ENCODE measurements at places on chromosomes 5 and 9. TPM values are rescaled to one million over a fixed set of nuclear protein-coding genes. Genes with fewer than 3 reads are reported as not detected.

Gene BRD3OS
- total RNA-seq = 16.5 TPM

Gene TRIM14
- 11.7 TPM for total RNA-seq

DNA sequence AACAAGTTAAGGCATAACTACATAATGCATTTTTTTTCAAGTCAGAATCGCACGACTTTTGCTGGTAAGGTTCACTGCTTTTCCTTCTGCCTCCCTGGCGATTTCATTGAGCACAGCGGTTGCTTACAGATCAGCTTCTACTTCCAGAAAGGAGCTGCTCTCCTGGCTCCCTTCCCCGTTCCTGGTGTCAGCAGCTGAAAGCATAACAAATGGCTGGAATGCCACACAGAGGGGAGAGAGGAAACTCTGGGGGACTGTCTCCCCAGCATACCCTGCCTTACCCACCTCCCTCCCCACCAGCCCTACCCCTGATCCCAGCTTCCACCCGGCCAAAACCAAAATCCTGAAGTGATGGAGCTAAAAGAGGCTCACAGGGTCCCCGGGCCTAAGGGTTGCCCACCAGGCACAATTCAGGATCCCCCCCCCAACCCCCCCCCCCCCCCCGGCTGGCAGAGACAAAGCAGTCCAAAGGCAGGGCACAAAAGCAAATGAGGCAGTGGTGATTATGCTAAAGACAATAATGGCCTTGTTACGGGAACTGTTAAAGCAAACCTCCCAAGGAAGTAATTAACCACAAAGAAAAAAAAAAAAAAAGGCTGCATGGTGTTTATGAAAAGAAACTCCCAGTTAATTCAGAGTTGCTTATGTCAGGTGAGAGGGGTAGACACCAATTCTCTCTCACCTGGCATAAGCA, 126.1 kb upstream of the WWC1 start:
- no peak for DNase-seq

DNA sequence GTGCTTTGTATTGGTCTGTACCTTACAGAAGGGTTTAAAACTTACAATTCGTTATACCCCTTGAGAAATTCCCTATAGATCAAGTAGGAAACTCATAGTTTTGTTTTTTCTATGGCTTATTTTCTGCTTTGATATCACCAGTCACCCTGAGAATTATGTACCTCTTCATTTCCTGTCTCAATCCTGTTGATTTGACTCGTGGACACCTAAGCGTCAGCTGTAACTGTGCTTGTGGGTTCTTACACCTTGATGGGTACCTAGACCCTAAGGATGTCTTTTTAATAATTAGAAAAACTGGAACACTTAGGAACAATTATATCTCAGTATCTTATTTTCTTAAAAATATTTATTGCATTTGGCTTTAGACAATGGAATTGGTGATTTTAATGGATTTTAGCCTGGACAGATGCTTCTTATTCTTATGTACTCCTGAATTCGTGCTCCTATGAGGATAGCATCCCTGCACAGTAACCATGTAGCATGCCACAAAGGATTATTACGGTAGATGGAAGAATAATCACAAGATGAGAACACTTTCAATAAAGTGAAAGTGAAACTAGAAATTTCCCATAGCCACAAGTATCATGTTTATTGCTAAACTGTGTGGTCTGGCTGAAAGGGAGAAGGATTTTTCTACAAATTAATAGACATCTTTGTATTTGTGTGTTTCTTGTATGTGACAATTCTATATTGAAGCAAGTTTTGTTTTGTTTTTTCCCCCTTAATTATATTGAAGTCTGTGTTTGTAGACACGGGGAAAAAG, 1920.3 kb upstream of the WWC1 start:
- DNase-seq = no peak

DNA sequence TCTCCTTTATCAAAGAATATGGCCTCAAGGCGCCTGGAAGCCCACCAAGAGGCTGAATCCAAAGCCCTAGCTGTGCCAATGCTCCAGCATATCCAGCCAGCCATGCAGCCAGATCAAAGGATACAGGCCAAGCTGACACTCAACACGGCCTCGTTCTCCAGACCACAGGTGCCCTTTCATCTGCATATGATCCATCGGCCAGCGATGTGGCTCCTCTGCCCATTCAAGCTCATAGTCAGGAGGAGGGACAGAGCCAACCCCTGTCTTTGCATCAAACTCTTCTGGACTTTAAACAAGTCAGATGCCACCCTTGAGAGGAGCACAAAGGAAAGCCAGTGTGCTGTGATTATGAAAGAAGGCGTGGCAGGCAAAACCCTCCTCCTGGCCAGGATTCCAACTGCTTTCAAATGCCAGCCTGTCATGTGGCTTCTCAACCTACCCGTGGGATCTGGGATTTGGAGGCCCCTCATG, 42.5 kb downstream of the ADAM19 start:
- no peak for DNase-seq

DNA sequence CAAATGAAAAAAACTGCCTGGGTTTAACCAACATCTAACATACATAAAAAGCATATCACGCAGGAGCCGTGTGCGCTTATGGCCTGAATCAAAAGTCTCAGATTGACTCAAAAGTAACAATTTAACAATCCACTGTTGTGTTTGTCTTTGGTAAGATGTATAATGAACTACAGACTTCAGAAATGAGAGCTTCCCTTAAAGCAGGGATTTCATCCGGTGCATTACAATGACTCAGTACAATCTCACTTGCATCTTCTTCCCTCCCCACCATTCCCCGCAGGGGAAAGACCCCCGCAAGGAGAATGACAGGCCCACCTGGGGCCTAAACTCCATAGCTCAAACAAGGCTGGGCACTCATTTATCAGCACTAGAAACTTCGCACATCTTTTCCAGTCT, 1.4 kb downstream of the ZFR start:
- no peak for DNase-seq

Gene PCDHGA4
- 4.5 TPM for total RNA-seq

Gene BHMT2
- 20.8 TPM for total RNA-seq

Gene FAM200C
- 5.7 TPM for total RNA-seq

GRCh38 chr5:42005561-42006153, 80.6 kb downstream of the FBXO4 start:
- DNase-seq = no peak

- DNase-seq = no peak
These were observed 100.8 kb upstream of the TLE4 start for GRCh38 chr9:79470954-79471353.

DNA sequence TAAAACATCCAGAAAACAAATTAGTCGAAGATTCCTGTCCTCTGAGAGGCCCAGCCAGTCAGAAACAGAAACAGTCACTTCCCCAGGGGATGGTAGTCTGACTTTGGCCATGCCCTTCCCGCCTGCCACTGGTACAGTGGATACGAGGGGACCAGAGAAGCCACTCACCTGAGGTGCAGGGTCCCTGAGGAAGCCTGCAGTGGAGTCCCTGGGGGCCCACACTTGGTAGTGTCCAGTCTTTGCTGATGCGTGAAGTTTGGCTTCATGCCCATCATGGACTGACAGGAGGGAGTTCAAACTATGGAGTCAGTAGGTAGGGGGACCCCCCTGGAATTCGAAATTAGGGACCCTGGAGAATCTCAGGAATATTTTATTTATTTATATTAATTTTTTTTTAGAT, 147.5 kb downstream of the DAB2IP start:
- DNase-seq = no peak

Gene STPG3
- not detected for total RNA-seq

Gene CDKN2B
- total RNA-seq = 84.7 TPM

DNA sequence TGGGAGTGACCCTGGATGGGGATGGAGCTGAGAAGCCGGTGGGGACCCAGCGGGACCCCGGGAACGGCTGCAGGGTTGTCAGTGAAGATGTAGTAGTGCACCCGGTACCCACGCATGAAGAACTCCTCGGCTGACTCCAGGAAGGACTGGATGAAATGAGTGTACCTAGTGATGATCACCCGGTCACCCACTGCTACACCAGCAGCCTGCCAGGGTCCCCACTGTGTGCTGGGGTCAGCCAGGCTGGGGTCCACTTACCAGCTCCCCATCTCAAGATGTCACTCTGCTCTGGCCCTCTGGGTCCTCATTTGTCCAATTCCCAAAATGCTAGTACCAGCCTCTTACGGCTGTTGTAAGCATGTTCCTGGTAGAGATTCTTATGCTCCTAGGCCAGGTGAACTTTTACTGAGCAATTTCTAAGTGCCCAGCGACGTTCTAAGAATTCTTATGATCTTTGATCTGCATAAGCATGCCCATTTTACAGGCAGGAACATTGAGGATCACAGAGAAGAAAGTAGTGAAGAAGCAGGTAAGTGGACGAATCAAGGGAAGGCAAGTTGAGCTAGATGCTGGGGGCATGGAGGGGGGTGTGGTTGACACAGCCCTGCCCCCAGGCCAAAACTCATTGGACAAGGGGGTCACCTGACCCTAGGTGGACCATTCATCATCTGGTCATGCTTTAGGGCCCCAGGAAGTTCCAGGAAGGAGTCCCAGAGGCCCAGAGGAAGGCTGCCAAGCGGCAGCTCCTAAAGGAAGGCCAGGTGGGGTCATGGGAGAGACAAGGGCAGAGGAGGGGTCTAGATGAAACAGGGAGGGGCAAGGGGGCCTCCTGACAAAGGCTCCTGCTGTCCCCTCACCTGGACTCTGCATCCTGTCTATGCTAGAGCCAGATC, 9.4 kb downstream of the GBGT1 start:
- no peak for DNase-seq

DNA sequence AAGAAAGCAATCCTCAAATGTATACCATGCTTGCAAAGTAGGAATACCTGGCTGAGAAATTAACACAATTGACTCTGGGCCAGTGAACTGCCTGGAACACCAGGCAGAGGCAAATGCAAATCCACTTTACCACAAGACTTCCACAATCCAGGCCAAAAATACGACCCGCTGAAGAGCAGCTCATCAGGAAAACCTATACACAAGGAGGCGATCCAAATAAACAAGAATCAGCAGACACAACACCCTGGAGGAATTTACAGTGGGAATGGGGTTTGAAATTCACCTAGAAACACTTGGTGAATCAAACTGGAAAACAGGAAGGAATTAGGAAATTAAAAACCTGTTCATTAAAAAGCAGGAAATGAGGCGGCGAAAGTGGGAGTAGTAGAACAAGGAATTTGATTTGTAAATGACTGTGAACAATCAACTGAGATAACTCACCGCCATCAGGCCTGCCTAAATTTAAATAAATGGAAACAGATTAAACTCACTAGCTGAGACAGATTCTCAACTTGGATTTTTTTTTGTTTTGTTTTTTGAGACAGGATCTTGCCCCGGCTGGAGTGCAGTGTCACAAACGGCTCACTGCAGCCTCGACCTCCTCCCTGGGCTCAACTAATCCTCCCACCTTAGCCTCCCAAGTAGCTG, 15.9 kb downstream of the CMBL start:
- DNase-seq = no peak

Gene RANBP17
- 0.93 TPM for total RNA-seq

Gene SARDH
- 6.9 TPM for total RNA-seq

DNA sequence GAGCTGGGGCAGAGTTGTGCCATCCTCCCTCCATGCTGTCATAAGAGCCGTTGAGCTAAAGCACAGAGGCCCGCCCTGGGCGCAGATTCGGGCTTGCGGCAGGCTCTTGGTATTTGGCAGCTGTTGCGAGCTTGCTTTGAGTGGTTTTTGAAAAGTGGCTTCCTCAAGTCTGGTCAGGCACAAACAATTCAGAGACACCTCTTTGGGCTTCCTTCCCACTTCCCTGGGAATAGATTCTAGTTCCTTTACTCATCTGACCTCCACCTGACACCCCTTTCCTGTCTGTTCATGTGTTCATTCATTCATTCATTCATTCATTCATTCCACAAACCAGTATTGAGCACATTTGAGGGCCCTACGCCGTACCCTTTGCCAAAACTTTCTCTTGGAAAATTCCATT, 27.4 kb downstream of the NCS1 start:
- DNase-seq = no peak

Gene DDX46
- total RNA-seq = 47.9 TPM

GRCh38 chr5:103851091-103851490, 288.5 kb upstream of the NUDT12 start:
- DNase-seq = no peak

Gene BTNL8
- total RNA-seq = 1.3 TPM

- DNase-seq = no peak
These were observed 38.3 kb downstream of the CEMIP2 start for GRCh38 chr9:71729816-71730526.

Gene EQTN
- total RNA-seq = 0.95 TPM

Gene SPINK13
- total RNA-seq = not detected

Gene FBXL7
- 18.5 TPM for total RNA-seq

DNA sequence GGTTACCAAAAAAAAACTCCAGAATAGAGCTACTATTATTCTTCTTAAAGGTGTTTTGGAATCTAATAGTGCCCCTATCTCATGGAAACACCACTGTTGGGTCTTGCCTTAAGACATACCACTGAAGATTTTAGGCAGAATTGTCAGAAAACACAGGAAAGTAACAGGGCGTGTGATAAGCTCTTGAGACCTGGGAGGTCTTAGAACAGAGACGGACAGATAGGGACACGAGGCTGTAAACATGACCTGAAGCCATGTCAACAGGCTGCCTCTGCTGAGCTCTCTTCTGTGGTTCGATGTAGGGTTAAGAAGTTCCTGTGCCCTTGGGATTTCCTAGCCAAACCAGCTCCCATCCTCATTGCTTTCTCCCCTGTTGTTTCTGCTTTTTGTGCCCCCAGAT, 69.3 kb downstream of the CTSL start:
- DNase-seq = no peak

DNA sequence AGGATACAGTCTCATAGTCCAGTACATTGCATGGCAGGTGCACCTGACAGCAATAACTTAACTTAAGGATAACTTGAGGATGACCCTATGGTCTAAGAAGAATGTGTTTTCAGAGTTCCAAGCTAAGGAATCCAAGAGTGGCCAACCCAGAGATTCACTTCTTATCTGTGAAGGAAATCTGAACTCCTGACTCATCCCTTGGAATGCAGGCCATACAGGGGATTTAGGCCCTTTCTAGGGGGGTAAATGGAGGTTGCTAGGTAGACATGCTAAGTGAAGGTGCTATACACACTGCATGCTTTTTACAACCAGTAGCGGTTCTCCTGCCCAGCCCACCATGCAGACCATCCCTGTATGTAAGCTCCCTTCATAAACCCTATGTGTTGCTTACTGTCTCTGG, 50.4 kb downstream of the HTR1A start:
- no peak for DNase-seq

All from omental fat pad (tissue), 4 donors.